ENCODE measurements at places on chromosomes 6 and 20.
A peak's percentile ranks its signal among the peaks of the same experiment; 100 is the strongest.

DNA sequence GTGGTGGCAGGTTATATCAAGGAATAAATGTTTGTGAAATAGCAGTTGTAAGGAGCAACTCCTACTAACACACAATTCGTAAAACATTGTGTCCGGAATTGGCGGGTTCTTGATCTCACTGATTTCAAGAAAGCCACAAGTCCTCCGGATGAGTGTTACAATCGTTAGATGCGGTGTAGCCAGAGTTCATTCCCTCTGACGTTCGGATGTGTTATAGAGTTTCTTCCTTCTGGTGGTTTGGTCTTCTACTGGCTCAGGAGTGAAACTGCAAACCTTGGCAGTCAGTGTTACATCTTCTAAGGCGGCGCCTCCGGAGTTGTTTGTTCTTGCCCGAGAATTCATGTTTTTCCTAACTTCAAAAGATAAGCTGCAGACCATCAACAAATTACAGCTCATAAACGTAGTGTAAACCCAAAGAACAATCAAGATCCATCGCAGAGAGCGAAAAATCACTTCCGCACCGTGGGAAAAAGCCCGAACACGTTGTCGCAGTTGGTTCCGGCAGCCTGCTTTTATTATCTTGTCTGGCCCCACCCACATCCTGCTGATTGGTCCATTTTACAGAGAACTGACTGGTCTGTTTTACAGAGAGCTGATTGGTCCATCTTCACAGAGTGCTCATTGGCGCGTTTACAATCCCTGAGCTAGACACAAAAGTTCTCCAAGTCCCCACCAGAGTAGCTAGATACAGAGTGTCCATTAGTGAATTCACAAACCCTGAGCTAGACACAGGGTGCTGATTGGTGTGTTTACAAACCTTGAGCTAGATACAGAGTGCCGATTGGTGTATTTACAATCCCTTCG is 58.2 kb downstream of the TRIM27 start:
- peak; percentile 91 for DNase-seq
- no peaks in the 10 kb centered on the region for H3K36me3 ChIP-seq
- H3K4me1 ChIP-seq = peaks cover 11% of the 10 kb centered on the region
- H3K4me3 ChIP-seq = no peak overlapping the region

DNA sequence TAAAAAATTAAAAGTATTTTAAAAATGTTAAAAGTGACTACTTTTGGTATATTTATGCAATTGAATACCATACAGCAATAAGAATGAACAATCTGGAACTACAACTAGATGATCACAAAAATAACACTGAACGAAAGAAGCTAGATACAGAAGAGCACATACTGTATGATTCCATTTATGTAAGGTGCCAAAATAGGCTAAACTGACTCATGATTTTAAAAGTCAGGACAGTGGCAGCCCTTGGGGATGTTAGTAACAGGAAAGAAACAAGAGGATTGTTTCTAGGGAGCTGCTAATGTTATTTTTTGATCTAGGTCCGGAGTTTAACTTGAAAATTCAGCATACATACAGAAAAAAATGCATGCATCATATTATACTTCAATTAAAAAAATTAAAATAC is 42.3 kb downstream of the KIF13A start:
- DNase-seq = no peak
- H3K27me3 ChIP-seq = no peaks in the 10 kb centered on the region
- H3K27ac ChIP-seq = no peak overlapping the region
- H3K36me3 ChIP-seq = no peaks in the 10 kb centered on the region
- no peak overlapping the region for H3K4me3 ChIP-seq

DNA sequence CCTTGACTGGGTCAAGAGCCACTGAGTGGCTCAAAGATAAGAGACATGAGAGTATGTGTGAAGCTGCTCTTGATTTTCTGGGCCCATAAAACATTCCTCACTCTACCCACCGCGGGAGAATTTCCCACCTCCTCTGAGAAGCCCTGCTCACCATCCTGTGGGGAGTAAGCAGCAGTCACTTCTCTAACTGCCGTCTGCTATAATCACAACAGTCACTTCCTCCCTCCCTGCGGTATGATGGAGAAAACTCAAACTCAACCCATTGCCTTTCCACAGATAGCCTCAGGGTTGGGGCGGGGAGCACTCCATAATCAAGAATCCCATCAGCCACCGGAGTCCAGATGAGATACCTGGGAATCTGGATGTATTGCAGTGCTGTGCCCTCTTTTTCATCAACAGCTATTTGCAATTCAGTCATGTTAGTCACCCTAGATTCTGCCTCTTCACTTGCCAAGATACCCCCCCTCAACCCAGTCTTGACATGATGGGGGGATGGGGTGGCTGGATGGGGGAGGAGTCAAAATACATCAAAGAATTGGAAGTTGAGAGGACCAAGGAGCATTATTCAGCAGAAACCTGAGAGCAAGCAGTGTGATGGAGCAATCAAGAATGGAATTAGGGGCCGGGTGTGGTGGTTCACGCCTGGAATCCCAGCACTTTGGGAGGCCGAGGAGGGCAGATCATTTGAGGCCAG is 5.1 kb downstream of the MOCS1 start:
- H3K4me3 ChIP-seq = no peak overlapping the region
- H3K36me3 ChIP-seq = peaks cover 15% of the 10 kb centered on the region
- no peak for DNase-seq
- H3K27me3 ChIP-seq = no peaks in the 10 kb centered on the region
- peaks cover 10% of the 10 kb centered on the region for H3K4me1 ChIP-seq

GRCh38 chr6:88920088-88920487 is 43.3 kb downstream of the RNGTT start:
- DNase-seq = no peak
- H3K4me3 ChIP-seq = no peak overlapping the region
- H3K4me1 ChIP-seq = 0 out of 2 replicates have a peak, but pooled peaks cover 7% of the 10 kb centered on the region
- no peaks in the 10 kb centered on the region for H3K36me3 ChIP-seq
- H3K27me3 ChIP-seq = no peaks in the 10 kb centered on the region

DNA sequence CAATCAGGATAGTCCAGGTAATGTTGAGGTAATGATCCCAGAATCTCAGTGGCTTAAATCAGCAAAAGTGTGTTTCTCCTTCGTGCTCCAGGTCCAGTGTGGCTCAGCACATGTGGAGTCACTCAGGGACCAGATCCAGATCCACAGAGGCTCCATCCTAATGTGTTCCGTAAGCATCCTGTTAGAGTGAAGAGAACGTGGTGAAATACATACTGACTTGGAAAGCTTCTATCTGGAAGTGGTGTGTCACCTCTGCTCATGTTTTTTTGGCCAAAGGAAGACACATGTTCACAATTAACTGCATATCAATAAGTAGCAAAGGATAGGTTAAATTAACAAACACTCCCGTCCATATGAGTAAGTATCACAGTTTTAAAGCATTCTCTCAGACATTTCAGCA is 26.8 kb upstream of the PREP start:
- no peak for DNase-seq
- no peaks in the 10 kb centered on the region for H3K27me3 ChIP-seq
- H3K27ac ChIP-seq = no peak overlapping the region
- no peak overlapping the region for H3K4me3 ChIP-seq
- H3K36me3 ChIP-seq = no peaks in the 10 kb centered on the region

- peaks cover under 1% of the 10 kb centered on the region for H3K4me1 ChIP-seq
- DNase-seq = no peak
- no peaks in the 10 kb centered on the region for H3K27me3 ChIP-seq
- H3K36me3 ChIP-seq = no peaks in the 10 kb centered on the region
- no peak overlapping the region for H3K4me3 ChIP-seq
Observed at GRCh38 chr6:109087661-109088264, 6.9 kb downstream of the SESN1 start.

DNA sequence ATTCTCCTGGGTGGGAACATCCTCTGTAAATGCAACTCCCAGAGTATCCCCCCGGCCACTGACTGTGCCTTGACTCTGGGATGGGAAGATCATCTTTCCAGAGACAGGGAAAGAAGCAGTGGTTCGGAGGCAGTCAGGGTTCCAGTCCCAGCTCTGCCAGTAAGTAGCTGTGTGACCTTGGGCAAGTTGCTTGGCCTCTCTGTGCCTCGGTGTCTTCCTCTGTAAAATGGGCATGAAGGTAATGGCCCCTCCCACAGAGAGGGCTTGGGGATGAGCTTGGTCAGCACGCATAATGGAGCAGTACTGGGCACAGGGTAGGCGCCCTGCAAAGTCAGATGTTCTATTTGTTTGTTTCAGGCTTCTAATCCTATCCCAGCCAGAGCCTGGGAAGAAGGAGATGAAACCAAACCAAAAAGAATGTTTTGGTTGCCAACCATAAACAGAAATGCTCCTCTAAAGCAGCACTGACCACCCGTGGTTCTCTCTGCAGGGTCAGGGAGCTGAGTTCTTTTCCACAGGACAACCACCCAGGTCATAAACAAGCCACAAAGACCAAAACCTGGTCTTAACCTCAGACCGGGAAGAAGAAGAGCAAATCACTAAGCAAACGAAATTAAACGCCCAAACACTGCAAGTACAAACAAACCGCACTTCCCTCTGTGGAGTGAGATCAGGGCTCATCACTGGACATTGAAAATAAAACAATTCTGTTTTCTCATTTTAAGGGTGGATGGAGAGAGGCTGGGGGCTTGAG is 381.0 kb upstream of the SULF2 start:
- no peaks in the 10 kb centered on the region for H3K36me3 ChIP-seq
- no peak overlapping the region for H3K27ac ChIP-seq
- no peak for DNase-seq

GRCh38 chr6:34546551-34547321 is 9.4 kb downstream of the SPDEF start:
- no peak for DNase-seq
- H3K27me3 ChIP-seq = no peaks in the 10 kb centered on the region
- no peak overlapping the region for H3K4me3 ChIP-seq
- no peak overlapping the region for H3K27ac ChIP-seq
- H3K4me1 ChIP-seq = no peaks in the 10 kb centered on the region

DNA sequence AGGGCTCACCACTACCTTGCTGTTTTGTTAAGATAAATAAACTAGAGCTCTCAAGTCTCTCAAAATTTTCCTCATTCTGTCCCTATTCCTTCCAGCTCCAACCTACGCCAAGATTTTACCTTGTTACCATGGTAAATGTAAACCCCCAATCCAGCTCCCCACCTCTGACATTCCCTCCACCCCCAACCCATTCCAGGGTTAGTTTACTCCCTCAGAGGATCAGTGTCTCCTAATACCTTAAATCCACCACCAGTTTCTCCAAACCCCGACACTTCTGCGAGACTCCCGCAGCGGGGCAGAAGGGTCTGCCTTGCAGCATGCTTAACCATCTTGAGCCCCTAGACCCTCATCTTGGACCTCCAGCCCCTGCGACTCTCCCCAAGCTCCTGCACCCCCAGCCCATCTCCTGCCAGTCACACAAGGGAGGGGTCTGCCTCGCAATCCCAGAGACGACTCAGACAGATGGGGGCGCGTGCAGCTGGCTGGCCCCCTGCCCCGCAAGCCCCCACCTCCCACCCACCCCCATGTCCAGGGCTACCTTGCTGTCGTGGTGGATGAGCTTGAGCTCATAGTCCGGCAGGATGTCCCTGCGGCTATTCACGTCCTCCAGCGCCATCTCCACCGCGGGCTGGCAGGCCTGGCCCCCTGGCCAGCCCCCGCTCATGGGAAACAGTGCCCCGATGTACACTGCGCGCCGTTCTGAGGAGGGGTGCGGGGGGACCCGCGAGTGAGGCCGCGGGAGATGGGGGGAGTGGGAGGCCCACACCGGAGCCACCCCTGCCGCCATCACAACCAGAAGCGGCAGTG is 5.8 kb downstream of the GABBR1 start:
- 0 out of 2 replicates have a peak, but pooled peaks cover 5% of the 10 kb centered on the region for H3K4me1 ChIP-seq
- no peak overlapping the region for H3K27ac ChIP-seq
- H3K27me3 ChIP-seq = no peaks in the 10 kb centered on the region
- no peak for DNase-seq
- H3K36me3 ChIP-seq = no peaks in the 10 kb centered on the region
- no peak overlapping the region for H3K4me3 ChIP-seq

- H3K36me3 ChIP-seq = no peaks in the 10 kb centered on the region
- no peaks in the 10 kb centered on the region for H3K27me3 ChIP-seq
- no peak overlapping the region for H3K4me3 ChIP-seq
- no peak for DNase-seq
- H3K4me1 ChIP-seq = no peaks in the 10 kb centered on the region
Observed at GRCh38 chr6:5764401-5764955, 242.2 kb downstream of the NRN1 start.

GRCh38 chr6:69340196-69340595 is 456.6 kb downstream of the LMBRD1 start:
- no peaks in the 10 kb centered on the region for H3K36me3 ChIP-seq
- no peak for DNase-seq
- H3K27me3 ChIP-seq = no peaks in the 10 kb centered on the region
- no peak overlapping the region for H3K4me3 ChIP-seq
- no peaks in the 10 kb centered on the region for H3K4me1 ChIP-seq
- no peak overlapping the region for H3K27ac ChIP-seq

GRCh38 chr20:51562027-51562331 is 19.5 kb upstream of the NFATC2 start:
- H3K27ac ChIP-seq = peak overlapping the region; percentile 71
- DNase-seq = no peak
- H3K36me3 ChIP-seq = no peaks in the 10 kb centered on the region

GRCh38 chr6:83974409-83975050 is 59.0 kb upstream of the MRAP2 start:
- no peak overlapping the region for H3K27ac ChIP-seq
- no peak overlapping the region for H3K4me3 ChIP-seq
- peaks cover 22% of the 10 kb centered on the region for H3K4me1 ChIP-seq

- no peak overlapping the region for H3K4me3 ChIP-seq
- no peaks in the 10 kb centered on the region for H3K27me3 ChIP-seq
- H3K36me3 ChIP-seq = no peaks in the 10 kb centered on the region
- H3K27ac ChIP-seq = no peak overlapping the region
- no peaks in the 10 kb centered on the region for H3K4me1 ChIP-seq
- no peak for DNase-seq
Observed at GRCh38 chr6:54897462-54898189, 51.1 kb downstream of the FAM83B start.

- H3K36me3 ChIP-seq = no peaks in the 10 kb centered on the region
- H3K4me1 ChIP-seq = no peaks in the 10 kb centered on the region
- H3K27me3 ChIP-seq = no peaks in the 10 kb centered on the region
- DNase-seq = no peak
- H3K4me3 ChIP-seq = no peak overlapping the region
Observed at GRCh38 chr6:131651782-131652181, 14.7 kb downstream of the ENPP3 start.

DNA sequence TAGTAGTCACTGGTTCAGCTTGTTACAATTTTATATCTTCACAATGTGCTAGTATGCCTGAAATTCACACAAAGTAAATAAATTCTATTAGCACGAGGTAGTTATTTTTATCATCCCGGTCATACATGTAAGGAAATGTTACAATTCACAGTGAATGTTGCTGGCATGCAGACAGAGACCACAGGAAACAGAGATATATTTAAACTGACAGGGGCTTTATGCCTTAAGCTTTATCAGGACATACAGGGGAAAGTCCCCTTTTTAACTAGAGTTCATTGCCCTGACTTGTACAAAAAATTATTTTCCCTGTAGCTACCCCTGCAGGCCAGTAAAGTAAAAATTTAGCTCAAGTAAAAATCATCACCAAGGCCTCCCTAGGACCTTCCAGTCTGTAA is 712.0 kb upstream of the NRSN1 start:
- H3K4me1 ChIP-seq = no peaks in the 10 kb centered on the region
- no peaks in the 10 kb centered on the region for H3K27me3 ChIP-seq
- no peaks in the 10 kb centered on the region for H3K36me3 ChIP-seq

- peak; percentile 85 for DNase-seq
- no peaks in the 10 kb centered on the region for H3K4me1 ChIP-seq
- H3K27ac ChIP-seq = peak within 1 kb of the TSS; percentile 92
Observed at GRCh38 chr6:30163090-30163917, at the start of gene TRIM15. Gene TRIM15, plus strand, starts transcription at chr6:30163546. Its CDS starts 139 bp downstream, at chr6:30163685.

GRCh38 chr6:149211046-149211571 is 106.4 kb upstream of the TAB2 start:
- no peak overlapping the region for H3K27ac ChIP-seq
- DNase-seq = no peak
- no peaks in the 10 kb centered on the region for H3K27me3 ChIP-seq
- H3K4me3 ChIP-seq = no peak overlapping the region

GRCh38 chr6:55456016-55456415 is 123.0 kb downstream of the HMGCLL1 start:
- no peaks in the 10 kb centered on the region for H3K36me3 ChIP-seq
- no peak overlapping the region for H3K27ac ChIP-seq
- no peaks in the 10 kb centered on the region for H3K4me1 ChIP-seq
- H3K4me3 ChIP-seq = no peak overlapping the region
- no peaks in the 10 kb centered on the region for H3K27me3 ChIP-seq
